Head of caudate nucleus (tissue), 42 donors: ENCODE measurements at places on chromosomes 5 and 9.

- DNase-seq: no peak
These were observed 65.1 kb downstream of the EFNA5 start for GRCh38 chr5:107605596-107606125.

DNA sequence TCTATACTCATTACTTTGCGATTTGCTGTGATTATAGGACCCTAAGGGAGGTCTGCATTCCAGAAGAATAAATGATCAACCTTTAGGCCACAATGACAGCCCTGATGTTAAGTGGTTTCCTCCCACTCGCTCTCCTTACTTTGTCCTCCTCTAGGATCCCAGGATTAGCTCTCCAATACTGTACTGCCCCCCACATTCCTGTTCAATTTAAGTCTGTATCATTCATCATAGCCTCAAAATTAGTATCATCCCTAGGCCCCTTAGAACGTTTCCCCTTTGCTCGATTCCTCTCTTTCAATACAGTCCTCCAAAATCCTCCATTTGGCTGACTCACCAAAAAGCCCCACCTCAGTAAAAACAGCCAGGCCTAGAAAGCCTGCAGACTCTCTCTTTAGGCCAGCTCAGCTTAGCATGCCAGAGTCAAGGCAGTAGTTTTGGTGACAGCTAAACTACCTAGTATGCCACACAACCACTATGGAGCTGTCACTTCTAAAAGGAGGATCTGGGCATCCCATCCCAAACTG lies 24.4 kb downstream of the RNF145 start:
- DNase-seq: no peak

- DNase-seq: no peak
These were observed 78.4 kb upstream of the IL6ST start for GRCh38 chr5:56072863-56073766.

GRCh38 chr5:98349251-98349989 lies 424.0 kb upstream of the RGMB start:
- DNase-seq: no peak

GRCh38 chr9:114722937-114723620 lies 41.1 kb upstream of the TEX48 start:
- DNase-seq: no peak

DNA sequence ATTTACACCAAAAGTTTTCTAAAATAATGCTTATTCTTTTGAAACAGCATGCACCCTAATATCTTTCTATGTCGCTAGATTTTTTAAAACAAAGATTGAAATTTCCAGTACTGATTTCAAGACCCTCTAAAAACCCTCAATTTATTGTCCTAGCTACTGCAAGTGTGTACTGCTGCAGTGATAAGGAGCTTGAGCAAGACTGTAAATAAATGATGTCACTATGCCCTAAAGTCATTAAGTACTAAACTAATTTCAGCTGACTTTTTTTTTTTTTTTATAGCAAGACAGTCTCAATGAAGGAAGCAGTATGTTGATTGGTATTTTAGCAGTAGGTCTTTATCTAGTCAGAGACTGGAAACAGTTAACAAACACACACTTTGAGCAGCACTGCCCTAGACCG lies 12.2 kb upstream of the MIER3 start:
- DNase-seq: no peak

DNA sequence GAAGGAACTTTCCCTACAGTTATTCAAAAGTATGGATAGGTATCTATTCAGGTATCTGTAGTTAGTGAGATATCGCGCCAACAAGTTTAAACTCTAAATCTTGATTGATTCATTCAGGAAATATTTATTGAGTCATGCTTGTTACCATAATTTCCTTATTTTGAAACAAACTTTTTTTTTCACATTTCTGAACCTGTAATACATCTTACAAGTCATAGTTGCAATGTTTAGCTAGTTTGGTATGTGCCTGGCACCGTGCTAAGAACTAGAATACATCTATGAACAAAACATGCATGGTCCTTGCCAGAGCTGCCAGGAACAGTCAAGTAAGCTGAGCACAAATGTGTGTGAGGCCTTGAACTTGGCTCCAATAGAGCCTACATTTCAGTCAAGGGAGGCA lies 226.4 kb downstream of the PCSK5 start:
- DNase-seq: no peak

DNA sequence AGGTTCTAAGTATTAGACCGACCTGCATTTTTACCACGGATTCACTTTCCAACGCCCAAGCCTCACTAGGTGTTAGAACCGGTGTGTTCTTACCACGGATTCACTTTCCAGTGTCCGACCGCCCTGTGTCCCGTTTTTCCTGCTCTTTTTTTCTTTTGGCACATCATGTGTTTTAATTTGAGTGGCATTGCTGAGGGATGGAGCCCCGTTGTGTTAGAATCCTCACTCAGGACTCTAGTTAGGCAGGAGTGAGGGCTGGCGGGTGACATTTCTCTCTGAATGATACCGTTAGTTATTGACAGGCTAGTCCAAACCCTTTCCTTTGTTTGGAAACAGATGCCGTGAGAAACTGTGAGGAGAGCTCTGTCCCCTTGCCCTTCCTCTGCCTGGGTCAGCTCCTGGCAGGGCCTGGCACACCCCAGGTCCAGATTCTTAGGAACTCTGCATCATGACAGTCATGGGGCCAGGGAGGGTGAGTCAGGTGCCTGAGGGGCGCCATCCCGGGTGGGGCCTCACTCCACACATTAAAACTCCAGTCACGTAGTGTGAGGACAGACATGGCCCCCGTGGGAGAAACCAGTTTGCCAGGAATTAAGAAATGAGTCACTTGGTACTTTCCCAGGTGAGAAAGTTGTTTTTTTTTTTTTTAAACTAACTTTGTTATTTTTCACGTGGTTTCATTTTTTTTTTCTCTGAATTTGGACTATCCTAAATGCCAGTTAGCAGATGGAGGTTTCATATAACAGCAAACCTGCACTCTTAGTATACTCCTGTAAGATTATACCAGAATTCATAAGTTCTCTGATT lies 15.8 kb downstream of the EXOC3 start:
- no peak for DNase-seq

- no peak for DNase-seq
These were observed 64.6 kb upstream of the TAF11L2 start for GRCh38 chr5:17433406-17433805.

GRCh38 chr5:135593886-135594285 lies 15.1 kb upstream of the CXCL14 start:
- DNase-seq: no peak

DNA sequence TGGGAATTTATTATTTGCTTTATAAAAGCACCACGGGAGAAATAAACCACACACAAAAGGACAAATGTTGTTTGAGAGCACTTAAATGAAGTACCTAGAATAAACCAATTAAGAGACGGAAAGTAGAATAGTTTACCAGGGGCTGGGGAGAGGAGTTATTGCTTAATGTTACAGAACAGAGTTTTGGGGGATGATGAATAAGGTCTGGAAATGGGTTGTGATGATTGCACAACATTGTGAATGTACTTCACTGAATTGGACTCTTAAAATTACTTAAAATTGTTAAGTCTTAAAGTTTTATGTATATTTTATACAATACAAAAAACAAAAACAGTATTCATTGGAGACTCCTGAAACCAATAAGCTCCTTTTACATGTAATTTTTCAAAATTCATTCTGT lies 1.5 kb downstream of the ZBTB43 start:
- no peak for DNase-seq

DNA sequence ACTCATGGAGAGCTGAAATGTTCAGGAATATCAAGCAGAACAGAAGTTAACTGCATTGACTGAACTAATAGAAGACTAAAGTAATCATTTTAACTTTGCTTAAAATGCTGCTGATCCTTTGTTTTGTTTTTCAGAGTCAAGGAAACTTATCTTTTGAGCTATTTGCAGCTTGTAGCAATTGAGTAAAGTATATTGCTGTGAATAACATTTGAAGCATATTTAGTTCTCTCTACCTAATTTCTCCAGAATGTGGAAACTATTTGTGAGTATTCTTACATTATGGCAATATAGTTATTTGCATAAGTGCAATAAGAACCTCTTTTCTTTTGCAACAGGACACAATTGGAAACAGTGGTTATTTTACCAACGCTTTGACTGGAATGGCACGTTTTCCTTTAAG lies 5.3 kb upstream of the SOX30 start:
- DNase-seq: no peak

DNA sequence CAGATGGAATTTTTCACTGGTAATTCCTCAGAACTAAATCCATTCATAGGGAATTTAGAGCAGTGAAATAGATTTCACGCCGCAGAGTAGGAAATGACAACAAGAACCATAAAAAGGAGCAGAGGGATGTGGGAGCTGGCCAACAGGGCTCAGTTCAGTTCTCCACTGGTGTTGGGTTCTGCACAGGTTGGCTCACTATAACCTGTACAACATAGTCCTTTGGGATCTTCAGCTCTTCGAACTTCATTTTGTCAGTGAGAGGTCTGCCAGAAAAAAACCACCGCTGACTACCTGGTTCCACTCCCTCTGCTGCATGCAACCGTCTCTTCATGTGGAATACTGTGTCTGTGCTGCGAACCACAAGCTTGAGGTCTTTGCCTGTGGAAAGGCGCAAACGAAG lies 17.7 kb downstream of the EFCAB9 start:
- no peak for DNase-seq

GRCh38 chr9:127118597-127119319 lies 3.7 kb downstream of the ANGPTL2 start:
- no peak for DNase-seq

DNA sequence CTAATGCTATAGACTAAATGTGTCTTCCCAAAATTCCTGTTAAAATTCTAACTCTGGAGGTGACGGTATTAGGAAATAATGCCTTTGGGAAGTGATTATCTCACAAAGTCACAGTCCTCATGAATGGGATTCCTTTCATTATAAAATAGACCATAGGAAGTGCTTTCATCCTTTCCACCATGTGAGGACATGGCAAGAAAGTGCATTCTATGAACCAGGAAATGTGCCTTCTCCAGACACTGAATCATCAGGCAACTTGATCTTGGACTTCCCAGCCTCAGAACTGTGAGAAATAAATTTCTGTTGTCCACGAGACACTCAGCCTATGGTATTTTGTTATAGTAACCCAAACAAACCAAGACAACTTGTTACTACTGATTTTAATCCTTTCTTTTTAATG lies 582.4 kb upstream of the C9orf72 start:
- DNase-seq: no peak

GRCh38 chr5:93636837-93637236 lies 53.8 kb downstream of the NR2F1 start:
- DNase-seq: no peak

GRCh38 chr9:78997296-78997695 lies 574.5 kb upstream of the TLE4 start:
- no peak for DNase-seq

DNA sequence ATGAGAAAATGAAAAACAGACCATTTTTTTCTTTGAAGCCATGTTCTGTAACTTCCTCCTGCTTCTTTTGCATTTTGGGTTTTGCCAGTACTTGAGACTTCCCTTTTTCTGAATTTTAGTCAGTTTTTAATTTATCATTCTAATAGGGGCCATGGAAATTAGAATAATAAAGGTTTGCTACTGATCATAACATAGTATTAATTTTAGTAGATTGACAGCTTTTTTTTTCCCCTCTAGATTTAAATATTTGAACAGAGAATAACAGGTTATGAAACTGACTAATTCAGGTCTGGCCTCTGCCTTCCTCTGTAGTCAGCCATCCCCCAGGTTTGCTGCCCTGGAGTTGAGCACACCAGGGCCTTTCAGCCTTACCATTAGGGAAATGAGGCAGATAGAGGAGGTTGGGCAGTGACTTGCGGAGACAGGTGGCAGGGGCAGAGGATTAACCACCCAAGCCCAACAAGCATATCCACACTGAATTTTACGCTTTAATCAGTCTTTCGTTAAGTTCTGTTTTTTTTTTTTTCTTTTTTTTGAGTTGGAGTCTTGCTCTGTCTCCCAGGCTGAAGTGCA lies 80.1 kb upstream of the TNFAIP8 start:
- DNase-seq: no peak

DNA sequence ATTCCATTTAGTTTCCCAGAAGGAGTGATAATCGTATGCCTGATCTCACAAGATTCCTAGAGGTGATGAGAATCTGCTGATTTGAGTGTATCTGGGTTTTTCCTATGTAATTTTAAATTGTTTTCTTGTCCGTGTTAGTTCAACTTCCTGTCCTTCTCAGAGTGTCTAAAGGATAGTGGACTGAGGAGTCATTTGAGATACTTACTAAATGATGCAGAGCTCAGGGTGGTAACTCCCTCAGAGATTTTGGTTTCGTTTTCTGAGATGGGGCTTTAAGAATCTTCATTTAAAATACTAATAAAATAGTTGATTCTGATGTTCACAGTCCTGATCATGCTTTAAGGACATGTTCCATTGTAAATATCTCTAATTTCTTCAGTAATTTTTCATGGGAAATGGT lies 30.3 kb downstream of the MELK start:
- DNase-seq: no peak

GRCh38 chr9:80046481-80046880 lies 474.7 kb downstream of the TLE4 start:
- no peak for DNase-seq

DNA sequence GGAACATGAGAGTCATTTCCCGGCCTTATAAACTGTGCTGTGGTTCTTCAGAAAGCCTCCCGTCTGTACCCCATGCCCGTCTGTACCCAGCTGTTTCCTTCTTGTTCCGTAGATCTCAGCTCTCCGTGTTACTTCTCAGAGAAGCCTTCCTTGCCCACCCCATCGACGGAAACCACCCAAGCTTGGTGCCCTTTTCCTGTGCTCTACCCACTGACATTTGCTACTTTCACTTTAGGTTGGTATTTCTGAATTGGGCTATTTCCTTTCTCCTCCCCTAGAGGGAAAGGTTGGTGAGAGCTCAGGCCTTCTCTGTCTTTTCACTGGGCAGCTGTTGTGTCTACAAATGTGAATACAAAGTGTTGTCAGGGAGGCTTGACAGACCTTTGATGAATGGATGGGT lies 764.5 kb upstream of the ADAMTS16 start:
- DNase-seq: no peak

DNA sequence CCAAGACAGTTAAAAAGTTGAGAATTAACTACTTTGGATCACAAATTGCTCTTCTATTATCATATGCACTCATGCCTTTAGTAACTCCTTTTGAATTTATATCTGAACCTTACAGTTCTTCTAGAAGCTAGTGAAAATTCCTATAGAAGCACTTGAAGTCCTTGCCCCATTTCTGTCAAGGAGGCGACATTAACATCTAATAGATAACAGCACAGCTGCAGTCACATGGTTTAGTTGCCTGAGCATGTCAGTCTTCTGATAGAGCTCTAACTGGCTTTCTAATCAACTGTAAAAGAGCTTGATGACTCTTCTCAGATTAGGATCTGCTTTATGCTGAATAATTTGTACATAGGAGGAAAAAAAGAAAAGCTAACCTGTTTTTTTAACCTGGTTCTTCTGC lies 9.0 kb downstream of the RFESD start:
- no peak for DNase-seq

GRCh38 chr5:172114875-172115422 lies 73.1 kb downstream of the STK10 start:
- no peak for DNase-seq

GRCh38 chr5:154677921-154678320 lies 77.3 kb upstream of the LARP1 start:
- no peak for DNase-seq
